NCI-H774 (cell line): ENCODE measurements at places on chromosomes 2 and 18.

GRCh38 chr18:56635007-56635406 is 3.4 kb downstream of the TXNL1 start:
- DNase-seq, result no peak

DNA sequence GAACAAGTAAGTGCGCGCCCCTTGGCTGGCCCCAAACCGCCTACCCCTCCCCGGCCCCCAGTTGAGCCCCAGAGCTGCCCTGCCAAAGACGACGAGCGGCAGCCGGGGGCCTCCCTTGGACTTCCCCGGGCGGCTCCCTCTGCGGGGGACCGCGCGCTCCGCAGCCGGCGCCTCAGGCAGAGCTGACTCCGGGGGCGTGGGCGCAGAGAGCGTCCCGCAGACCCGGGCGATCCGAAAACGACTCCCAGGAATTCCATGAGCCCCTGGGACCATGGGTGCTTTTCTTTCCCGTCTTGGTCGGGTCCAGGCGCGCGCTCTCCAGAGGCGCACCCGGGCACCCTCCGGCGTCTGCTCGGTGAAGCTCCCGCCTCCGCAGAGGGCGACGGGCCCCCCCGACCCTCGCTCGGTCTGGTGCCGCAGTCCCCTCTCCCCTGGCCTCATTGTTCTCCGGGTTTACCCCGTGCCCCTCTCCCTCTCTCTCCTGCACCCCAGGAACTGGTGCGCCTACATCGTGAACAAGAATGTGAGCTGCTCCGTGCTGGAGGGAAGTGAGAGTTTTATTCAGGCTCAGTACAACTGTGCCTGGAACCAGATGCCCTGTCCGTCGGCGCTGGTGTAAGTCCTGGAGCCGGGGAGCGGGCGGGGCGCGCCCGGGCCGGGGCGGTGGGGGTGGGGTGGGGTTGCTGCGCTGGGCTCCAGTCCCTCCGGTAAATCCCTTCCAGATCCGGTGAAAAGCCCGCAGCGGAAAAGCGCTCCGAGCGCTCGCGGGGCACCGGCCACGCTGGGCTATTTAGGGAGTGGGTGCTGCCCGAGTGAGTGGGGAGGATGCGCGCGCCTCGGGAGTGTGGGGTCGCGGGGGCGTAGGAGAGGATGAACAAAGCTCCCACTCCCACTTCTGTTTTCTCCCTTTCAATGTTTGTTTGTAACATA is 776 bp downstream of the EMILIN2 start:
- no peak for DNase-seq

DNA sequence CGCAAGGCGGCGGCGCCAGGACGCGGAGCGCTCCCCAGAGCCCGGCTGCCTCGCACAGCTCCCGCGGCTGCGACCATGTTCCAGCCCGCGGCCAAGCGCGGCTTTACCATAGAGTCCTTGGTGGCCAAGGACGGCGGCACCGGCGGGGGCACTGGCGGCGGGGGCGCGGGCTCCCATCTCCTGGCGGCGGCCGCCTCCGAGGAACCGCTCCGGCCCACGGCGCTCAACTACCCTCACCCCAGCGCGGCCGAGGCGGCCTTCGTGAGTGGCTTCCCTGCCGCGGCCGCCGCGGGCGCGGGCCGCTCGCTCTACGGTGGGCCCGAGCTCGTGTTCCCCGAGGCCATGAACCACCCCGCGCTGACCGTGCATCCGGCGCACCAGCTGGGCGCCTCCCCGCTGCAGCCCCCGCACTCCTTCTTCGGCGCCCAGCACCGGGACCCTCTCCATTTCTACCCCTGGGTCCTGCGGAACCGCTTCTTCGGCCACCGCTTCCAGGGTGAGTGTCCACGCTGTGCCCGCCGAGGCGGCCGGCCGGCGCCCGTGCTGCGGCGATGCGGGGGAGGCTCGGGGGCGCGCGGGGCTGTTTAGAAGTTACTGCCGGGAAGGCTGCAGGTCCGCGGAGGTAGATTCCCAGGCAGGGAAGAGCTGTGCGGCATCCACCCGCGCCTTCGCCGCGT is 696 bp downstream of the EMX1 start:
- DNase-seq, result no peak

- no peak for DNase-seq
These were observed 6.8 kb upstream of the CD207 start for GRCh38 chr2:70842401-70842800.

GRCh38 chr18:47264308-47264700 is 12.8 kb upstream of the SKOR2 start:
- no peak for DNase-seq

GRCh38 chr2:145190031-145190703 is 670.2 kb upstream of the ZEB2 start:
- no peak for DNase-seq

GRCh38 chr2:54673501-54673998 is 49.9 kb upstream of the EML6 start:
- no peak for DNase-seq

DNA sequence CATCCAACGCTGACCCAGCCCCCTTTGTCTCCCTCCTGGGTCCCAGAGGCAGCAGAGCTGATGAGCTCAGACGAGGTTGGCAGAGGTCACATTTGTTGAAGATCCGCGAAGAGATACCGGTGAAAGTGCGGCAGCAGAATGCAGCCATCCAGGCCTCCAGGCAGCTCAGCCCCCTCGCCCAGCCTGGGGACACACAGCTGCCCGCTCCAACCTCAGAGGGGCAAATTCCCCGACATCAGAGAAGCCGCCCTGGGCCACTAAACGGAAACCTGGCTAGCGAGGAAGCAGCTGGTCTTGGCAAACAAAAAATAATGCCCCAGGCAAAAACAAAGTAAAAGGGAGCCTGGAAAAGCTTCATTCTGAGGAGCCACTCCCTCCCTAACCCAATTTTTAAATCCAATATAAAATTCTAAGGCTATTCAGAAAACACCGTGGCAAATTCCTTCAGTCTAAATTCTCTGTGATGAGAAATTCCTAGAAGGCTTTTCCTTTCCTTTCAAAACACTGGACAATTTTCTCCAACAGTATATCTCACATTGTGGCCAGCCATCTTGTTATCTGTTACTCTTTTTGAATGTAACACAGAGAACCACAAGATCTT is 262.4 kb downstream of the SS18 start:
- no peak for DNase-seq

GRCh38 chr2:11749646-11750349 is 3.4 kb downstream of the LPIN1 start:
- DNase-seq, result no peak

DNA sequence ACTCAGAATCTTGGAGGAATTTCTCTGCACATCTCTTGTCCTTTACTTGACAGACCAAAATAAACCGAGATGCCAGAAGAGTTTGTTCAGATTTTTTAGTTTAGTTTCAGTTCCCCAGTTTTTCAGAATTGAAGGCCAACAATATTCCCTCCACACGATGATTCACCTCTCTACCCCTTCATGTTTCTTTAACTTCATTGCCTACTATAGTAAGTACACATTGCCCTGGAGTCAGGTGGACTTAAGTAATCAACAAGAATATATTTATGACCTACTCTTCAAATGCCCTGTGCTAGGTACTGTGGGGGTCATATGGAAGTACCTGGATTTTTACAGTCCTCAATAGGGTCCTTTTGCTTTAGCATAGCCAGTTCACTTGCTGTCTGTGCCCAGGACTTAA is 79.6 kb upstream of the CTLA4 start:
- no peak for DNase-seq

- DNase-seq, result no peak
These were observed 88.2 kb downstream of the DTNB start for GRCh38 chr2:25585189-25585588.

- DNase-seq, result no peak
These were observed 78.3 kb upstream of the SETBP1 start for GRCh38 chr18:44602380-44602779.

DNA sequence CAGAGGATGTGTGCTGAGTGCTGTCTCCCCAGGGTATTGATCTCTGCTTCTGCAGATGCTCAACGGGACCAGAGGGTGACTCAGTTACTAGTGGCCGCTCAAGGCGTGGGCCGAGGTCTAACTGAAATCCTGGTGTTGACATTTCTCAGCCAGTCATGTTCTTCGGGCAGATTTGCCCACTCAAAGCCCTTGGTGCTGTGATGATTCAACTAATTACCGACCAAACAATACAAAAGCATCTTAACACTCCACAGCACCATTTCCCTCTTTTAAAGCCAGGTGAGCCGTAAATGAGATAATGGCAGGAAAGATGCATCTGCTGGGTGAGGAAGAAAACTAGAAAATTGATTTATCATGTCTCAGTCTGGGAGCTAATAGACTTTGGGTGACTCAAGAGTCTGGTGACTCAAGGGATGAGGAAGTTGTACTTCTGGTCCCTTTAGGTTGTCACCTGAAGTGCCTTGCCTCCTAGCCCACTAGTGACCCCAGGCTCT is 32.7 kb upstream of the PRLH start:
- DNase-seq, result peak; percentile 47

GRCh38 chr2:108228006-108228405 is 11.8 kb upstream of the SULT1C3 start:
- DNase-seq, result no peak

DNA sequence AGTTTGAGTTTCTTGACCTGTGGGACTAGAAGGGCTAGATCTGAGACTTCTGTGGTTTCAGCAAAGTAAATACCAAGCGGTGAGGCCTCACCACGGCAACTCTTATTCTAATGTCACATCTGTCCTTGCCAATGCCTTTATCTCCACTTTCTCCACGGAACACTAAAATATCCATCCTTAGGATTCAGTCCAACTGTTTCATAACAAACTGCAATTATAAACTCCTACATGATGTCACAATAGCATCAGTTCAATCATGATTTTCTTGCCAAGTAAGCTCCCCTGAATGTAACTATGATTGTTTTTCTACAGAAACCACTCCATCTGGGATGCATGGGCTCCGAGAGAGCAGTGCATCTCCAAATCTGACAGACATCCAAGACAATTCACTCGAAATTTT is 79.6 kb downstream of the LRATD1 start:
- DNase-seq, result no peak

- no peak for DNase-seq
These were observed 111.3 kb downstream of the NDUFA10 start for GRCh38 chr2:239913636-239914417.
